ENCODE measurements at places on chromosomes 6 and 20. TPM values are rescaled to one million over a fixed set of nuclear protein-coding genes. Genes with fewer than 3 reads are reported as not detected.

DNA sequence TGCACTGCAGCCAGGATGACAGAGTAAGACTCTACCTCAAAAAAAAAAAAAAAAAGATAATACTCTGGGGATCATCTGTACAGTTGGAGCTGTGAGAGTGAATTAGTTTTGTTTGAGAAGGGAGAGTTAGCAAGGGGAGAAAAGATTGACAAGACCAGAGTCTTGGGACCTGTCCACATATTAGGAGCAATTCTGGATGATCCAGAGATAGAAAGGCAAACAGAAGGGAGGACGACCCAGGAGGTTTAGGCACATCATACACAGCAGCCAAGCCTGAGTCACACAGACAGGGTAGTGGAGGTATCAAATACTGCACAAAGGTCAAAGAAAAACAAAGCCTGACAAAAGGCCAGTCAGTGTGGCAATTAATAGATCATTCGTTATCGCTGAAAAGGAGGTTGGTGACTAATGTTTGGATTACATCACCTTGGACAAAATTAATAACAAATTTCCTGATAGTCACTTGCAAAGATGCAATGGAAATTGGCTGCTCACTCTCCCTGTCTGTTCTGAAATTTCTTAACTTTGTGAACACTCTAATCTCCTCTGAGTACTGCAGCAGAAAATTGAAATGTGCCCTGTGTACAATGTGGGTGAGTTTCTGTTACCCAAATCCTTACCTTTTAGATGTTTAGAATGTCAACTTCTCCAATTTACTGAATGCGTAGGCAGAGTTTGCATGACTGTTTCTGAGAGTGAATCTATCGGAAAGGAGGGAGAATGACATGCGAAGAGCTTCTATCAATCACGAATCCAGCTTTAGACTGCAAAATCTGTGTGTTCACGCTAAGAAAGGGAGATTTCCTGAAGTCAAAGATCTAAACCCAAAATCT lies 105.4 kb downstream of the TSHZ2 start:
- no peak for DNase-seq

The TENT5A gene
- 20.6 TPM for total RNA-seq

The HLA-E gene
- 618 TPM for total RNA-seq

The TFAP2B gene
- 0.25 TPM for total RNA-seq

GRCh38 chr6:112780498-112781096 lies 433.5 kb downstream of the RFPL4B start:
- no peak for DNase-seq

- DNase-seq: no peak
These were observed 15.3 kb upstream of the ANGPT4 start for GRCh38 chr20:931401-931800.

The NPBWR2 gene
- total RNA-seq: not detected

DNA sequence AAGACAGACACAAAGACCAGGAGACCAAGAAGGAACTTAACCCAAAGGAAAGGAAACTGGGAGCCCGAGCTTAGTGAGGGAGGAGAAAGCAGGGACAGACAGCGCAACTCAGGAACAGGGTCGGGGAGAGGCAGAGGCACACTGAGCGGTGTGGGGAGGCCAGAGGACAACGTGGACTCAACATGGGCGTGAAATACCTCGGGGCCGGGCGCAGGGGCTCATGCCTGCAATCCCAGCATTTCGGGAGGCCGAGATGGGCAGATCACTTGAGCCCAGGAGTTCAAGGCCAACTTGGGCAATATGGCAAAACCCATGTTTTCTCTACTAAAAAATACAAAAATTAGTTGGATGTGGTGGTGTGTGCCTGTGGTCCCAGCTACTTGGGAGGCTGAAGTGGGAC lies 5.7 kb upstream of the RPS6KA2 start:
- DNase-seq: no peak

DNA sequence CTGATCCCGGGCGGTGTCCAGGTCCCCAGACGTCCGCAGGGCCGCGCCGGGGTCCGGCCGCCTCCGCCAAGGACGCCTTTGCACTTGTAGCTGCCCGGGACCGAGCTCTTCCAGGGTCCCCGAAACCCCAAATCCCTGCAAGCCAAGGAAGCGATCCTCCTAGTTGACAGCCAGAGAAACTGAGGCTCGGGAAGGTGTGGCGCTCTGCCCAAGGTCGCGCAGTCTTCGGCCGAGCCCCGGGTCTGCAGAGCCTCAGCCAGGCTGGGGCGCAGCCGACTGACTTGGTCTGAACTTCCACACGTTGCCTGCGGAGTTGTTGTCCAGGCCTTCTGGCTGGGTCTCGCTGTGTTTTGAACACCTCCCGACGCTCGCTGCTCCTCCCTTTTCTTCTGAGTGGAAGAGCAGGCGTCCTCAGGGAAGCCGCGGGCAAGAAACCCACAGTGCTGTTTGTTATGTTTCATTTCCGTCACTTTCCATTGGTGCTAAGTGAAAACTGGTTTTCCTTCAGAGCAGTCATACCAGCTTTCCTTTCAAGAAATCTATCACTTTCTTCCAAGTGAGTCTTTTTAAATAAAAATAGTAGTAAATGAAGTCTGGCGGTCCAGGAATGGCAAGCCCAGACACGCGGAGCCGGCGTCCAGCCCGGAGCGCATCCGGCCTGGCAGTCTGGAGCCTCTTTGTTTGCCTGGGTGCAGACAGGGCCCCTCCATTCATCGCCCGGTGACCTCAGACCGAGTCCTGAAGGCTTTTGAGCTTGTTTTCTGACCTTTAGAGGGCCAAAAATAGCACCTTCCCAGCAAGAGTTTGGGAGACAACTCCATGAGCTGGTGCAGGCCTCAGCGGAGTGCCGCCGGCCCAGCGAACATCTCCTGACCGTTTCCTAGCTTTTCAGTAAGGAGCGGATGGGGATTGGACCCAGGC lies 698 bp downstream of the FAM210B start:
- DNase-seq: no peak

The SGK2 gene
- 5.4 TPM for total RNA-seq
